ENCODE measurements at places on chromosomes 7 and 10. TPM values are rescaled to one million over a fixed set of nuclear protein-coding genes. Genes with fewer than 3 reads are reported as not detected.

TPK1 gene
- 7.2 TPM for total RNA-seq

SLC13A4 gene
- not detected for total RNA-seq

SYT15B gene
- 0.21 TPM for total RNA-seq

UROS gene
- 26.6 TPM for total RNA-seq

BLNK gene
- 5.5 TPM for total RNA-seq

FAS gene
- 46.3 TPM for total RNA-seq

SLC26A3 gene
- not detected for total RNA-seq

EN2 gene
- not detected for total RNA-seq

CCNJ gene
- 7.5 TPM for total RNA-seq

SPDYE17 gene
- total RNA-seq: not detected

IL15RA gene
- 1.3 TPM for total RNA-seq

ACSM6 gene
- not detected for total RNA-seq

ETV1 gene
- 0.43 TPM for total RNA-seq

HOXA6 gene
- not detected for total RNA-seq

BAG3 gene
- total RNA-seq: 11.3 TPM

NUTM2B gene
- total RNA-seq: 0.43 TPM

SLC18A3 gene
- total RNA-seq: not detected

PKD2L1 gene
- total RNA-seq: not detected

VIPR2 gene
- total RNA-seq: not detected

CALML5 gene
- not detected for total RNA-seq

CYP26A1 gene
- not detected for total RNA-seq

SLC39A12 gene
- total RNA-seq: not detected

PHKG1 gene
- total RNA-seq: 1.2 TPM

HMX2 gene
- not detected for total RNA-seq

MUC3A gene
- total RNA-seq: not detected

LIMK1 gene
- 11.9 TPM for total RNA-seq

MLXIPL gene
- not detected for total RNA-seq

C10orf53 gene
- total RNA-seq: not detected

RGS10 gene
- total RNA-seq: 37.9 TPM

OPN4 gene
- not detected for total RNA-seq

DHX32 gene
- total RNA-seq: 52.5 TPM

HGF gene
- total RNA-seq: under 0.01 TPM

ZNF239 gene
- total RNA-seq: 1.2 TPM

RPEL1 gene
- total RNA-seq: under 0.01 TPM

CRHR2 gene
- total RNA-seq: not detected

COL26A1 gene
- not detected for total RNA-seq

CACNB2 gene
- total RNA-seq: under 0.01 TPM

PLPP4 gene
- total RNA-seq: 1.3 TPM

GOLGA7B gene
- total RNA-seq: 0.21 TPM

AKR1B15 gene
- 0.24 TPM for total RNA-seq

UPK3B gene
- total RNA-seq: 1.7 TPM

AKR1C8 gene
- not detected for total RNA-seq

MYO3A gene
- total RNA-seq: 0.43 TPM

CCDC3 gene
- 0.96 TPM for total RNA-seq

MYH16 gene
- under 0.01 TPM for total RNA-seq

COL28A1 gene
- 0.24 TPM for total RNA-seq

PIK3CG gene
- under 0.01 TPM for total RNA-seq

ERVW-1 gene
- total RNA-seq: not detected

OLAH gene
- 15.8 TPM for total RNA-seq

HERPUD2 gene
- 35.6 TPM for total RNA-seq

FAM24B gene
- 4.1 TPM for total RNA-seq

SLC13A1 gene
- total RNA-seq: not detected

ZNF365 gene
- total RNA-seq: 3.4 TPM

GPRIN2 gene
- total RNA-seq: 0.85 TPM

All from tracheal epithelial cell (primary cell).